ENCODE measurements at places on chromosomes 7 and 10. TPM values are rescaled to one million over a fixed set of nuclear protein-coding genes. Genes with fewer than 3 reads are reported as not detected.
A peak's percentile ranks its signal among the peaks of the same experiment; 100 is the strongest.

- no peaks in the 10 kb centered on the region for H3K36me3 ChIP-seq
- no peak overlapping the region for H3K27ac ChIP-seq
- H3K27me3 ChIP-seq: no peaks in the 10 kb centered on the region
Measured at GRCh38 chr7:106813705-106814305, 51.3 kb upstream of the PIK3CG start.

FOXP2 gene
- total RNA-seq: not detected

GDF10 gene
- total RNA-seq: 1.5 TPM

GRCh38 chr10:63057509-63057908, 75.6 kb upstream of the NRBF2 start:
- no peak overlapping the region for H3K4me3 ChIP-seq
- H3K36me3 ChIP-seq: no peaks in the 10 kb centered on the region
- no peak overlapping the region for H3K27ac ChIP-seq
- peaks cover 4% of the 10 kb centered on the region for H3K4me1 ChIP-seq
- DNase-seq: no peak
- H3K27me3 ChIP-seq: peaks cover 12% of the 10 kb centered on the region

GRCh38 chr10:27099448-27099847, 846 bp downstream of the ANKRD26 start:
- H3K4me3 ChIP-seq: peak overlapping the region; percentile 91
- H3K27ac ChIP-seq: peak overlapping the region; percentile 93
- peaks cover 36% of the 10 kb centered on the region for H3K4me1 ChIP-seq
- H3K36me3 ChIP-seq: peaks cover 12% of the 10 kb centered on the region

DNA sequence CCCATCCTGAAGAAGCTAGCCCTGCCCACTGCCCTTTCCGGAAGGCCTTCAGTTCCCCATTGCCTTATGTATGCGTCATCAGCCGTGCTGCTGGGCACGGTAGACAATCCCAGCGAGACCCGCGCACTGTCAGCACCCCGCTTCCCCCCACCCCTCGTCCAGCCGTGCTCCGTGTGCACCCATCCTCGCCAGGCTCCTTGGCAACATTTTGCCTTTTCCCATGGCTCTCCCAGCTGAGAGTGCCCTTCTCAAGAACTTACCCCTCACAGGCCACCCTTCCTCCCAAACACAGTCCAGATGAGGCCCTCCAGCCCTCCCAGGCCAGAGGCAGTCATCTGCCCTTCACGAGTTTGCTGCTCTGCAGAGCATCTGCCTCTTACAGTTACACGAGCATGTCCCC, 633.8 kb upstream of the FOXK1 start:
- H3K36me3 ChIP-seq: no peaks in the 10 kb centered on the region
- H3K4me1 ChIP-seq: no peaks in the 10 kb centered on the region
- DNase-seq: no peak
- no peak overlapping the region for H3K27ac ChIP-seq
- H3K27me3 ChIP-seq: no peaks in the 10 kb centered on the region
- no peak overlapping the region for H3K4me3 ChIP-seq

HOXA9 gene
- total RNA-seq: not detected

CLDN3 gene
- total RNA-seq: not detected

PTPRN2 gene
- total RNA-seq: 0.49 TPM

BTBD16 gene
- not detected for total RNA-seq

- no peak overlapping the region for H3K27ac ChIP-seq
- no peaks in the 10 kb centered on the region for H3K36me3 ChIP-seq
- H3K27me3 ChIP-seq: no peaks in the 10 kb centered on the region
- no peak overlapping the region for H3K4me3 ChIP-seq
Measured at GRCh38 chr7:50648076-50648475, 82.9 kb upstream of the DDC start.

DNA sequence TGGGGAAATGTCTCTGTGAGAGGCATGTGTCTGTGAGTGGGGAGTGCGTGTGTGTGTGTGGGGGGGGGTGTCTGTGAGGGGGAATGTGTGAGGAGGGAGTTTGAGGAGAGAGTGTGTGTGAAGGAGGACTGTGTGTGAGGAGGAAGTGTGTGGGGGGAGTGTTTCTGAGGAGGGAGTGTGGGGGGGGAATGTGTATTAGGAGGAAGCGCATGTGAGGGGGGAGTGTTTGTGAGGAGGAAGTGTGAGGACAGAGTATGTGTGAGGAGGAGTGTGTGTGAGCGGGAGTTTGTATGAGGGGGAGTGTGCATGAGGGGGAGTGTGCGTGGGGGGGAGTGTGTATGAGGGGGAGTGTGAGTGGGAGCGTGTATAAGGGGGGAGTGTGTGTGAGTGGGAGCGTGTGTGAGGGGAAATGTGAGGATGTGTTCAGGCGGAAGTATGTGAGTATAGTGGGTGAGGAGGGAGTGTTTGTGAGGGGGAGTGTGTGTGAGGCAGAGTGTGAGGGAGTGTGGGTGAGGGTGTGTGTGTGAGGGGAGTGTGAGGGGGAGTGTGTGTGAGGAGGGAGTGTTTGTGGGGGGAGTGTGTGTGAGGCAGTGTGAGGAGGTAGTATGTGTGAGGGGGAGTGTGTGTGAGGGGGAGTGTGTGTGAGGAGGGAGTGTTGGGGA, 21.8 kb upstream of the PTPRN2 start:
- H3K4me3 ChIP-seq: no peak overlapping the region
- no peak overlapping the region for H3K27ac ChIP-seq
- DNase-seq: no peak
- H3K4me1 ChIP-seq: peaks cover 14% of the 10 kb centered on the region
- H3K36me3 ChIP-seq: peaks cover 10% of the 10 kb centered on the region

DNA sequence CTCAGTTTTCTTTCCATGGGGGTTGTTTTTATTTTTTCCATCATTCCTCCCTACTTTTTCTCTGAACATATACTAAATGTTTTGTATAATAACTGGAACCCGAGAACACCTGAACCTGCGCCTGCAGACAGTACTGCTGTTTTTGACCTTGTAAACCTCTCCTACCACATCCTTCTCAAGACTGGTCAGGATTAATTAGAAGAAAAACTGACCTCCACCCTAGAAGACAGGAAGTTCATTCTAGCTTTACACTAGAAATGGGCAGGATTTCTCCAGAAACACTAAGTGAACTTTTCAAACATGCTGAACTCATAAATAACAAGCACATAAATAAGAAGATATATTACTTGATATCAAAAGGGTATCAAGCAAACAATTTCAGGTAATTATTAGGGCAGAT, 751 bp upstream of the HYCC1 start:
- H3K4me1 ChIP-seq: peaks cover 15% of the 10 kb centered on the region
- no peaks in the 10 kb centered on the region for H3K36me3 ChIP-seq
- no peaks in the 10 kb centered on the region for H3K27me3 ChIP-seq
- peak overlapping the region; percentile 28 for H3K4me3 ChIP-seq
- peak overlapping the region; percentile 86 for H3K27ac ChIP-seq
- no peak for DNase-seq

CRPPA gene
- 1.4 TPM for total RNA-seq

DNA sequence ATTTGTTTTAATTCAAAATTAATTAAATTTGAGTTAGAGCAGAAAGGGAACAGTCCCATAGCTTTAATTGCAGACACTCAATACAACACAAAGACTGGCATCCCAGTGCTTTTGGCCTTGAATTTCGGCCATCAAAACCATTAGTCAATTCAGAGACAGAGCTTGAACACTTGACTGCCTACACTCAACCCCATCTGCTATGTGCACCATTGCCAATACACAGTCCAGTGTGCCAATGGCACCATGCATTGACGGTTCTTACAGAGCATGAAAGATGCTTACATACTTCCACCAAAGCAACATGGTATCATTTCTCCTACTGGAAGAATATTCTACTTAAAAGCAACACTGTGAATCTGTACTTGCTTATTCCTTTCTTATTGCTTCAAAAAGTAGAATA, 43.6 kb upstream of the LRRTM3 start:
- no peak overlapping the region for H3K4me3 ChIP-seq
- H3K4me1 ChIP-seq: no peaks in the 10 kb centered on the region
- no peaks in the 10 kb centered on the region for H3K27me3 ChIP-seq
- H3K27ac ChIP-seq: no peak overlapping the region
- no peaks in the 10 kb centered on the region for H3K36me3 ChIP-seq

TUBAL3 gene
- total RNA-seq: not detected

DNA sequence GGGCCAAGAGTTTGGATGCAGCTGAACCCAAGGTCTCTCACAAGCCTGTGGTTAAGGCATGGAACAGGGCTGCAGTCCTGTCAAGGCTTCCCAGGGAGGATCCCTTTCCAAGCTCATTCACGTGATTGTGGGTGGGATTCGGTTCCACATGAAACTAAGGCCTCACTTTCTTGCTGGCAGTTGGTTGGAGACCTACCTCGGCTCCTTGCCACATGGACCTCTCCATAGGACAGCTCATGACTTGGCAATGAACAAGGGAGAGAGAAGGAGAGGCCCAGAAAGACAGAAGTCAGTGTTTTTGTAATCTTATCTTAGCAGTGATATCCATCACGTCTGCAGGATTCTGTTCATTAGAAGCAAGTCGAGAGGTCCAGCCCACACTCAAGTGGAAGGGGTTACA, 583.8 kb downstream of the LRMDA start:
- no peaks in the 10 kb centered on the region for H3K36me3 ChIP-seq
- H3K27ac ChIP-seq: no peak overlapping the region
- H3K4me1 ChIP-seq: no peaks in the 10 kb centered on the region
- H3K4me3 ChIP-seq: no peak overlapping the region

POLR2J2 gene
- 13.8 TPM for total RNA-seq

GRCh38 chr10:120279196-120279595, 177.8 kb upstream of the PLPP4 start:
- peaks cover 9% of the 10 kb centered on the region for H3K27me3 ChIP-seq
- H3K4me1 ChIP-seq: no peaks in the 10 kb centered on the region
- no peaks in the 10 kb centered on the region for H3K36me3 ChIP-seq
- H3K4me3 ChIP-seq: no peak overlapping the region
- DNase-seq: no peak

- peak overlapping the region; percentile 84 for H3K4me3 ChIP-seq
- no peak for DNase-seq
- H3K4me1 ChIP-seq: peaks cover 21% of the 10 kb centered on the region
- H3K36me3 ChIP-seq: peaks cover 7% of the 10 kb centered on the region
- no peaks in the 10 kb centered on the region for H3K27me3 ChIP-seq
Measured at GRCh38 chr10:121926671-121927317, 1.0 kb downstream of the ATE1 start.

LBX1 gene
- total RNA-seq: not detected

DNA sequence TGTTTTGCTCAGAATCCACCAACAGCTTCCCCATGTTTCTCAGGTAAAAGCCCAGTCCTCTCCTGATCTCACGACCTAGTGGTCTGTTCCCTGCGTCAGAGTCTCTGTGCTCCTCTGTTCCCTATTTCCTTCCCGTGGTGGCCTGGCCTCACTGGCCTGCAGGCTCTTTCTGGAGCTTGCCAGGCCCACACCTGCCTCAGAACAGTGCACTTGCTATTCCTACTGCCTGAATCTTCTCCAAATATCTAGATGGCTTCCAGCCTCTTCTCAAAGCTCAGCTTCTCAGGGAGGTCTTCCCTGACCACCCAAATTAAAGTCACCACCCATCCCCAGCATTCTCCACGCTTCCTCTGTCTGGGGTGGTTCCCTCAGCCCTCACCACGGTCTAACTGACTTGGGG, 165.3 kb downstream of the USP6NL start:
- no peak for DNase-seq
- H3K27ac ChIP-seq: no peak overlapping the region
- H3K4me1 ChIP-seq: peaks cover 8% of the 10 kb centered on the region

DNA sequence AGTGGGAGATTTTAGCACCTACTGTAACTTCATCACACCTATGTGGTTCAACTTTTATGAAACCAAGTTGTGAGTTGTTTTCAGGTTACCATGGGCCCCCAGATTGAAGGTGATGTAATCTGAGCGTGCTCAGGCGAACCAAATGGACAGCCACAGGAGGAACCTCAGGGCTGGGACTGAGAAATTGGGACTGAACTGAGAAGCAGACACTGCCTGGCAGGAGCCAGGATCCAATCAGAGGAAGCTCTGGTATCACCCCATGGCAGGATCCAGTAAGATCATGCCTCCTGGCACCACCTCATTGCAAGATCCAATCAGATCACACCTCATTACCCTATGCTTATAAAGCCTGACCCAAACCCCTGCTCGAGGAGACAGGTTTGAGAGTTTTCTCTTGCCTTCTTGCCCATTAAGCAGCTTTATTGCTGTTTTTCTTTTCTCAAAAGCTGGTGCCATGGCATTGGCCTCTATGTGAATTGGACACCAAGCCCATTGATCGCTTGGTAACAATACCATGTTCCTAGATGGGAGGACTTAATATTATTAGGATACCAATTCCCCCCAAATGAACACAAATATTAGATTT, 43.2 kb upstream of the GDF10 start:
- H3K4me3 ChIP-seq: no peak overlapping the region
- peak overlapping the region; percentile 88 for H3K27ac ChIP-seq
- H3K36me3 ChIP-seq: peaks cover 21% of the 10 kb centered on the region
- peak; percentile 55 for DNase-seq
- peaks cover 74% of the 10 kb centered on the region for H3K4me1 ChIP-seq

DNA sequence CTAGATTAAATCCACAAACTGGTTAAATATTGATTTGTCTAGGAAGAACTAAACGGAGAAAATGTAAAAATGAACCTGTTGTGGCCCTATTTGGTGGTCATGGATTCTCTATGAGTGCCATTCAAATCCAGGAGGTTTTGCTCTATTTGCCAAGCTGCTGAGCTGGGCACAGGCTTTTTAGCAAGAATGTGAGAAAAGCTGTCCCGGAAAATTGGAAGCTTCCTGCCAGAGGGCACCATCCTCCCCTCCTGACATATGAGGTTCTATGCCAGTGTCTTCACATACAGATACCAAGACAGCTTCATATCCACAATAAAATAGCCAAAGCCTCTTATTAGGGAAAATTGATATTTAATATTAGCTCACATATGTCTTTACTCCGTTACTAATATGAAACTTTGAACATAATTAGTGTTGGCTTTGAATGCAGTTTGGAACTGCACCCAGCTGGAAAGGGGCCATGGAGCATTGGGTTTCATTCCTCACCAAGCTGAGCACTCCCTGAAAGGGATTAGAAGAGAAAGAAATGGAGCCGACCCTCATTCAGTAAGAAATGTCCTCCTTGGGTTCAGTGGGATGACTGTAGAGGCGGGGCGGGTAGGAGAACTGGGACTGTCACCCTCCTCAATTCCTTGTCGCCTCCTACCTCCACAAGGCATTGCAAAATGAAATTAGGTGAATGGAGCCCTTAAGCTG, 47.8 kb downstream of the NRCAM start:
- H3K4me3 ChIP-seq: no peak overlapping the region
- no peak for DNase-seq
- peaks cover 2% of the 10 kb centered on the region for H3K4me1 ChIP-seq
- H3K27ac ChIP-seq: no peak overlapping the region

DNA sequence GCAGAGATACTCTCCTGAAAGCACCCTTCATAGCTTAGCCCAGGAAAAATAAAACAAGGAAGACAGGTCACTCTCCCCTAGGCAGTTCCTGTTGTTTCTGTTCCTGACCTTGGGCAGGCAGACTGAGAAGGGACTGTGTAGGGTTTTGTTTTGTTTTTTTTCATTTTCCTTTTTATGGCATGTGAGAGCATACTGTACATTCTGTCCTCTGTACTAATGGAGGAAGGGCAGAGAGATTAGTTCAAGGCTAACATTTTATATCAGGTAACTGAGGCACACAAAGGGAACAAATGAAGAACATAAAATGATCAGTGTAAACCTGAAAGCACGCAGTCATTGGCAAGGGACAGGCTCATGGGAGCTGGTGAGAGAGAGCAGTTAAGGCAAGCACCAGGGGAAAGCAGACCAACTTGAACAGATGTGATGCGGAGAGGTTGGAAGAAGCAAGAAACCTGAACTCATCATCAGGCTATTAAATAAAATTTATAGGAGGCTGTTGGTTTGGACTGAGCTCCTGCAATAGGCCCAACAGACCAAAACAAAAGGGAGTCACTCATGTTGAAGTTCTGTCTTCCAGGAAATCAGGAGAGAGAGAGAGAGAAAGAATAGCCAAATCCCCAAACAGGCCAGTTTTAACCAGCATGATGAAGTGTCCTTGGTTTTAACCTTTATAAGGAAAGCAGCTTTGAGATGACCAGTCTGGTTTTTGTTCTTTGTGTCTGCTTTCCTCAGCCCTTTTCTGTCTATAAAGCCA, 34.1 kb upstream of the PDCD4 start:
- peaks cover 61% of the 10 kb centered on the region for H3K4me1 ChIP-seq
- H3K27me3 ChIP-seq: no peaks in the 10 kb centered on the region
- no peak overlapping the region for H3K4me3 ChIP-seq
- H3K36me3 ChIP-seq: peaks cover 4% of the 10 kb centered on the region
